CD4-positive, alpha-beta T cell (primary cell): ENCODE measurements at places on chromosomes 4 and X. TPM values are rescaled to one million over a fixed set of nuclear protein-coding genes. Genes with fewer than 3 reads are reported as not detected.

- H3K4me3 ChIP-seq = no peak overlapping the region
- H3K27ac ChIP-seq = no peak overlapping the region
- H3K36me3 ChIP-seq = no peaks in the 10 kb centered on the region
Observed at GRCh38 chr4:81565142-81565870, 93.6 kb upstream of the RASGEF1B start.

- H3K27me3 ChIP-seq = no peaks in the 10 kb centered on the region
- no peaks in the 10 kb centered on the region for H3K36me3 ChIP-seq
- no peaks in the 10 kb centered on the region for H3K4me1 ChIP-seq
Observed at GRCh38 chr4:111952688-111953087, 192.6 kb upstream of the FAM241A start.

DNA sequence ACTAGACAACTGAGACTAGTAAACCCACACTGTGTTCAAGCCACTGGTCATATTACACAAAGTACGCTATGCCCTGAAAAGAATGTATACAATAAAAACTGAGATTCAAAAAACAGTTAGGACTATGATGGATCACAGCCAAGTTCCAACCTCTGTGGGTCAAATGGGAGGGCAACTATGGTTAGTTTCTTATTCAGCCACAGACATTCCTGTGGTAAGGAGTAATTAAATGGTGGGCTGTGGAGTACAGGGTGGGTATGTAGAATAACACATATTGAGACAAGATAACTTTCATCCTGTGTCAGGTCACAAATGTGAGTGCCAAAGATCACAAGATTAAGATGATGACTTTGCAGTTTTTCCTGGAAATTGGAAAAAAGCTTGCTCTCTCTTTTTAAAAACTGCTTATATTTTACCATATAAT, 167.2 kb downstream of the NPNT start:
- no peak overlapping the region for H3K4me3 ChIP-seq
- no peaks in the 10 kb centered on the region for H3K4me1 ChIP-seq
- DNase-seq = no peak
- H3K36me3 ChIP-seq = no peaks in the 10 kb centered on the region

- no peaks in the 10 kb centered on the region for H3K4me1 ChIP-seq
- no peak overlapping the region for H3K27ac ChIP-seq
- DNase-seq = no peak
- no peak overlapping the region for H3K4me3 ChIP-seq
- H3K27me3 ChIP-seq = no peaks in the 10 kb centered on the region
Observed at GRCh38 chrX:2385224-2385623, 115.6 kb downstream of the DHRSX start.

DNA sequence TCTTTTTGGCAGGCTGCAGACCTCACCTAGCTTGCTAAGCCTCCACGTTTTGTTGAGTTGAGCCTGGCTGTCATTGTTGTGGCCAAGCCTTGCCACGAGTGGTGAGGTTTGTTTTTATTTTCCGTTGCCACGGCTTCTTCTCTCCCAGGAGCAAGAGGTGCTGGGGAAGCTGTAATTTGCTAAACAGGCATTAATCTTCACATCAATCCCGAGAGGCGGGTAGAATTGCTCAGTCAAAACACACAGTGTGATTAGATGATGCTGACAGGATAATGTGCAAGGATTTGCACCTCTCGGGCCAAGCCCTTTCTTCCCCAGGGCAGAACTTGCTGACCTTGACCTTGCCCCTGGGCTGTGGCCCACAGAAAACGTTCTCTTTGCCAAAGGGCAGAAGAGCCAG, 72.2 kb upstream of the ATP6AP2 start:
- no peak for DNase-seq
- H3K4me1 ChIP-seq = no peaks in the 10 kb centered on the region
- H3K4me3 ChIP-seq = no peak overlapping the region
- H3K27ac ChIP-seq = no peak overlapping the region
- no peaks in the 10 kb centered on the region for H3K36me3 ChIP-seq
- no peaks in the 10 kb centered on the region for H3K27me3 ChIP-seq

DNA sequence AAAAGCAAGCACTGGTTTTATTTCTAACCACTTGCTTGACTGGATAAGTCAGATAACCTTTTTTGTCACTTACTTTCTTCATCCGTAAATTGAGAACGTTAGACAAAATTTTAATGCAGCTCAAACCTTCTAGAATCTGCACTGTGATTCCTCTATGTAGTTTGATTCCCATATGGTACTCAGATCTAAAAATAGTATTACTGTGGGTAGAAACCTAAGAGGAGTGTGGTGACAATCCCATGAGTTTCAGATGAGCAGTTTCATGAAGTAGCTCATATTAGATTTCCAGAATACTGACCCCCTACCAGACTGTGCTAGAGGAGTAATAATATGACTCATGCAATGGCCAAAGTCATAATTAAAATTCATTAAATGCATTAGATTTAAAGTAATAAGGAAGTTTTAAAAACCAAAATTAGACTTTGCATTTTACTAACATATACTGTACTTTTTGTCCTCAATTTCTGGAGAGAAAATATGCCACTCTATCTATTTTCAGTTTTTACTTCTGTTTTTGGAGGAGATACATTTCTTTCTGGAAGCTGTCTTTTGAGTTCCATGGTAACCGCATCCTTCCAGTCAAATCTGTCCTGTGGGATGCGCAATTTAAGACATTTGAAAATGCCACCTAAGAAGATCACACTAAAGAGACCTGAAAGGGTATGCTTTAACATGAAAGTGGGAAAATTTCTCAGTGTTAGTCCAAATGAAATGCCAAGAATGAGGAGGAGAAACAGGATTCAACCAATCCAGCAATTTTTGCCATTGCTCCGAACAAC, 64.1 kb upstream of the GPM6A start:
- H3K27me3 ChIP-seq = no peaks in the 10 kb centered on the region
- no peaks in the 10 kb centered on the region for H3K4me1 ChIP-seq

DNA sequence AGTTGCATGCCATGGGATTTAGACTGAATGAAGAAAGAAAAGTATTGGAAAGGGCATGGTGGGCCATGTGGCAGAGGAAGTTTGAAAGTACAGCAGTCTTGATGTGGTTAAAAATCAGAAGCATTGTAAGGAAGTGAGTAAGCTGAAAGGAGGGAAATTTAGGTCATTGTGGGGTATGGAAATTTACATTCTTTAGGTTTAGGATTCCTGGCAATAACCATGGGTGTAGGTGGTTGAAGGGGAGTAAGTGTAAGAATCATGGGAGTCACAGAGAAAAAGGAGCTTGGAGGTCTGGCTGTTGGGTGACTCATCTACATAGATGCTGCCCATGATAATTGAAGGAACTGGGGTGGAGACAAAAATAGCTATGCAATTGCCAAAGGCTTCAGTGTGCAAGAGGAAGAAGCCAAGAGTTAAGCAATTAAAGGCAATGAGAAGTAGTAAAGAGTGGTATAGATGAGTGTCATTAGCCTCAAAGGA, 243.8 kb upstream of the LDB2 start:
- no peak for DNase-seq
- no peaks in the 10 kb centered on the region for H3K4me1 ChIP-seq
- no peaks in the 10 kb centered on the region for H3K27me3 ChIP-seq
- H3K36me3 ChIP-seq = no peaks in the 10 kb centered on the region
- no peak overlapping the region for H3K4me3 ChIP-seq

Gene RGN
- not detected for total RNA-seq

GRCh38 chrX:16946971-16947562, 609 bp downstream of the REPS2 start:
- no peak overlapping the region for H3K27ac ChIP-seq
- peak overlapping the region; percentile 59 for H3K4me3 ChIP-seq
- H3K36me3 ChIP-seq = no peaks in the 10 kb centered on the region
- H3K4me1 ChIP-seq = peaks cover 12% of the 10 kb centered on the region

DNA sequence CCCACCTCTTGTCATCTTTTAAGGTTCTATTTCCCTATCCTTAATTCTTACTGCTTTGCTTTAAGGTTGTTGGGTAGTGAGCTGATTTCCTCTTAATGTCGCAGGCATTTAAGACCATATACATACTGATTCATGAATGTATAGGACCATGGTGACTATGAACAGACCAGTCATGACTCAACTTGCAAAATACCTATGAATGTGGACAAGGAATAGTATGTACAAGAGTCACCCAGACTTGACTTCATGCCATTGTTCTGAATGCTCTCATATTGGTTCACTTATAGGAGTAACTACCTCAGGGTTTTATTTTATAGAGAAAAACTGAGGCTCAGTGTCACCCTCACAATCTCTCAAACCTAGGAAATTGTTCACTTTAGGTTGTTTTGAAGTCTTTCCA, 44.3 kb downstream of the CCNG2 start:
- H3K27ac ChIP-seq = no peak overlapping the region
- H3K36me3 ChIP-seq = no peaks in the 10 kb centered on the region
- peaks cover 4% of the 10 kb centered on the region for H3K4me1 ChIP-seq
- H3K27me3 ChIP-seq = no peaks in the 10 kb centered on the region

- no peaks in the 10 kb centered on the region for H3K4me1 ChIP-seq
- H3K4me3 ChIP-seq = no peak overlapping the region
- DNase-seq = no peak
- no peaks in the 10 kb centered on the region for H3K36me3 ChIP-seq
- no peaks in the 10 kb centered on the region for H3K27me3 ChIP-seq
Observed at GRCh38 chr4:145805490-145805889, 125.5 kb downstream of the C4orf51 start.

Gene C1QTNF7
- not detected for total RNA-seq

- H3K27me3 ChIP-seq = no peaks in the 10 kb centered on the region
- H3K27ac ChIP-seq = no peak overlapping the region
- peaks cover 18% of the 10 kb centered on the region for H3K4me1 ChIP-seq
- no peak overlapping the region for H3K4me3 ChIP-seq
Observed at GRCh38 chrX:72080150-72080549, 51.6 kb downstream of the RTL5 start.

DNA sequence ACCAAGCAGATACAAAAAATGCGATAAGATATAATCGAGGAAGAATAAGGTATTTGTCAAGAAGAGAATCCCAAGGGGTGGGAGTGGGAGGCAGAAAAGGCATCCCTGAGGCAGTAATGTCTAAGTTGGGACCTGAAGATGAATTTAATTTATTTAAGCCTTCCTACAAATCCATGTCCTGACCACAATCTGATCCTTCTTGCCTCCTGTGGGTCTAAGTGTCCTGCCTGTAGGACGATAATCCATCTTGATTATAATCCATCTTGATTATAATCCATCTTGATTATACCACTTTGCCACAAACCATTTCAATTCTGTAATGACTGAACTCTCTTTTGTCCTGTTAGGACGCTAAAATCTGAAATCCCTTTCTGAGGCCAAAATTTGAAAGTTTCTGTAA, 130.2 kb downstream of the COL25A1 start:
- H3K27ac ChIP-seq = no peak overlapping the region
- DNase-seq = no peak
- H3K4me1 ChIP-seq = no peaks in the 10 kb centered on the region

GRCh38 chr4:26458157-26458561, 32.1 kb downstream of the CCKAR start:
- H3K36me3 ChIP-seq = no peaks in the 10 kb centered on the region
- H3K27me3 ChIP-seq = no peaks in the 10 kb centered on the region
- DNase-seq = no peak
- H3K4me1 ChIP-seq = no peaks in the 10 kb centered on the region

GRCh38 chr4:157052429-157053040, 23.4 kb upstream of the GLRB start:
- no peaks in the 10 kb centered on the region for H3K27me3 ChIP-seq
- H3K4me3 ChIP-seq = no peak overlapping the region
- no peaks in the 10 kb centered on the region for H3K36me3 ChIP-seq
- H3K4me1 ChIP-seq = no peaks in the 10 kb centered on the region

- H3K36me3 ChIP-seq = no peaks in the 10 kb centered on the region
- DNase-seq = no peak
Observed at GRCh38 chr4:184268584-184269160, 51.0 kb upstream of the ENPP6 start.

DNA sequence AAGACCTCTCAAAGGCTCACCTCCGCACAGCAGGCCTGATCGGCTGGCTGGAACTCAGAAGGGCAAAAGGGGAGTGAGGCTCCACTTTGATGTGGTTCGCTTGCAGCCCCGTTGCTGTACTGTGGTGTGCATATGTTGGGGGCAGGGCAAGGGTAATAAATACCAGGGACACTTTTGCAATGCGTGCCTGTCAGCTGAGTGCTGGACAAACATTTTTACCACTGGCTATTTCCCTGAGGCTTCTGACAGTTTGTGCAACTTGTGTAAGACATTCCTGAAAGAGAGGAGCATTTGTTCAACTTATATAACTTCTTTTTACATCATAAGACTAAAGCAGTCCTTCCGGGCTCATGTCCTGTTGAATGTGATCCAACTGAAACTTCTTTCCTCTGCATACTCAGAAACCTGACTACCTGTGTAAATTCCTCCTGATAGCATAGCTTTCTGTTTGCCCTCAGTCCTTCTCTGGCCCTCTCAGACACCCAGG, 82.3 kb downstream of the SPRY1 start:
- DNase-seq = no peak
- no peaks in the 10 kb centered on the region for H3K36me3 ChIP-seq
- H3K27me3 ChIP-seq = no peaks in the 10 kb centered on the region
- H3K4me3 ChIP-seq = no peak overlapping the region

Gene RS1
- total RNA-seq = not detected

GRCh38 chrX:65196758-65197360, 220.6 kb upstream of the ZC4H2 start:
- H3K4me1 ChIP-seq = peaks cover 5% of the 10 kb centered on the region
- H3K27me3 ChIP-seq = no peaks in the 10 kb centered on the region
- peak; percentile 3 for DNase-seq
- H3K36me3 ChIP-seq = no peaks in the 10 kb centered on the region
- H3K4me3 ChIP-seq = no peak overlapping the region
- H3K27ac ChIP-seq = no peak overlapping the region

Gene MMRN1
- total RNA-seq = 0.22 TPM

Gene MAGEC2
- total RNA-seq = not detected

DNA sequence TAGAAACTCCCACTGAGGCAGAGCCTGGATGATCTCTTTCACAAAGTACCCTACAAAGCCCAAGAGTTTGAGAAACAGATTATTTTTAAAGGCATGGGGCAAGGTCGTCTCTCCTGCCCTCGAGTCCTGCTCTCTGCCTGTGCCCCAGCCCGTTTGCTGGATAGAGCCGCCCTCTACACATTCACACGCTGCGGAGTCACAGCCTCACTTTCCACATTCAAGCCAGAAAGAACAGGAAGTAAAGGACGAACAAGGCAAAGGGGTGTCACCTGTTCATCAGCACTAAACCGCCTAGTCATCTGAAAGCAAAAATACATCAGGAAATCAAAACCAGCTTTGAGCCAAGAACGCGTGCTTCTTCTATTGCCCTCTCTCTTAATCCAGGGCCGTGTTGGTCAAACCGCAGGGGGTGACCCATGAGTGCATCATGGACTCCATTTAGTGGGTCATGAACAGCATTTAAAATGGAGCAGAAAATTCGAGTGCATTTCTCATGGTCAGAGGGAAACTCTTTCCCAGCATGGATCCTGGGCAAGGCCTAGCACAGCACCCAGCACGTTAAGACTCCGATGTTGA, 83.4 kb downstream of the PHKA2 start:
- no peak overlapping the region for H3K27ac ChIP-seq
- H3K36me3 ChIP-seq = peaks cover 20% of the 10 kb centered on the region
- H3K27me3 ChIP-seq = no peaks in the 10 kb centered on the region
- H3K4me1 ChIP-seq = no peaks in the 10 kb centered on the region
- no peak for DNase-seq

- H3K36me3 ChIP-seq = peaks cover 29% of the 10 kb centered on the region
- peaks cover 21% of the 10 kb centered on the region for H3K4me1 ChIP-seq
- no peak overlapping the region for H3K27ac ChIP-seq
- H3K4me3 ChIP-seq = no peak overlapping the region
- no peaks in the 10 kb centered on the region for H3K27me3 ChIP-seq
- no peak for DNase-seq
Observed at GRCh38 chrX:79176028-79176427, 31.5 kb downstream of the GPR174 start.

- no peak for DNase-seq
- no peak overlapping the region for H3K4me3 ChIP-seq
- no peaks in the 10 kb centered on the region for H3K27me3 ChIP-seq
- H3K4me1 ChIP-seq = no peaks in the 10 kb centered on the region
Observed at GRCh38 chr4:29581457-29581856, 1138.7 kb upstream of the PCDH7 start.

GRCh38 chr4:173367285-173367684, 3.5 kb upstream of the SAP30 start:
- H3K4me1 ChIP-seq = peaks cover 23% of the 10 kb centered on the region
- H3K36me3 ChIP-seq = no peaks in the 10 kb centered on the region
- DNase-seq = no peak
- H3K4me3 ChIP-seq = no peak overlapping the region
